Renal cortex interstitium (tissue), 15 donors: ENCODE measurements at places on chromosomes 3 and 15. TPM values are rescaled to one million over a fixed set of nuclear protein-coding genes. Genes with fewer than 3 reads are reported as not detected.

DNA sequence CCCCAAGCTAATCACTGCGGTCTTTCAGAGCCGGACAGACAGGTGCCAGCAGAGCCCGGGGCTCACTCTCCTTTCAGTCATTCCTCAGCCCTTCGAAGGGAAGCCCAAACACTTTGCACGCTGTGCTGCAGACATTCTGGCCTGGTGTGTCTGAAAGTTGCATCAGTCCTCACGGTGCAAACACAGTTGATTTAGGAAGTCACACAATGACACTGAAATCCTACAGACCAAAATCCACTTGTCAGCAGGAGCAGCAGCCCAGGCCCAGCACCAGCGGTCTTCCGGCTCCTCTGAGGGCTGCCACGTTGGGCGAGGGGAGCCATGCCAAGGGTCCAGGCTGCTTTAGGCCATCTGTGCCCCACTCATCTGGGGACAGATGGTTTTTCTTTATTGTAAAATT lies 61.6 kb downstream of the RGMA start:
- no peak for DNase-seq

DNA sequence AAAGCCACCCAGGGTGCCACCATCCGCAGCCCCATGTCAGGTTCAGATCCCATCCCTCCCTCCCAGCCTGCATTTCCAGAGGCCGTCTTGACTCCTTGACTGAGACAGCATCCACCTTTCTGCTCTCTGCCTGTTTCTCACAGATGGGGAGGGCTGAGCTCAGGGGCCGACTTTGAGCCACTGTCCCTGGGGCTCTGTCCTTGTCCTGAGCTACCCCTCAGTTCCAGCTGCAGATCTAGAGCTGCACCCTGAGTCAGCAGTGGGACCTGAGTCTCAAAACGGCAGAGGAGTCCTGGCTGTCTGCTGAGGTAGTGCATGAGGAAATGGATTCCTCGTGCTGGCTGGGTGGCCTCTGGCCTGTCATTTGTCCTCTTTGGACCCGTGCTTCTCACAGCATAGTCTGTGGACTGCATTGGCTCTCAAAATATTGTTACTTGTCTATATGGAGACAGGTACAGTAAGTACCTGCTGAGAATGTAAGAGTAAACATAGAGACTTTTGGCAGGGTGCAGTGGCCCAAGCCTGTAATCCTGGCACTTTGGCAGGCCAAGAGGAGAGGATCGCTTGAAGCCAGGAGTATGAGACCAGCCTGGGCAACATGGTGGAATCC lies 22.3 kb downstream of the RPLP1 start:
- DNase-seq, result no peak

- no peak for DNase-seq
These were observed 24.0 kb downstream of the THSD4 start for GRCh38 chr15:71139241-71139640.

GRCh38 chr15:28986108-28986507 lies 100.3 kb downstream of the APBA2 start:
- no peak for DNase-seq

DNA sequence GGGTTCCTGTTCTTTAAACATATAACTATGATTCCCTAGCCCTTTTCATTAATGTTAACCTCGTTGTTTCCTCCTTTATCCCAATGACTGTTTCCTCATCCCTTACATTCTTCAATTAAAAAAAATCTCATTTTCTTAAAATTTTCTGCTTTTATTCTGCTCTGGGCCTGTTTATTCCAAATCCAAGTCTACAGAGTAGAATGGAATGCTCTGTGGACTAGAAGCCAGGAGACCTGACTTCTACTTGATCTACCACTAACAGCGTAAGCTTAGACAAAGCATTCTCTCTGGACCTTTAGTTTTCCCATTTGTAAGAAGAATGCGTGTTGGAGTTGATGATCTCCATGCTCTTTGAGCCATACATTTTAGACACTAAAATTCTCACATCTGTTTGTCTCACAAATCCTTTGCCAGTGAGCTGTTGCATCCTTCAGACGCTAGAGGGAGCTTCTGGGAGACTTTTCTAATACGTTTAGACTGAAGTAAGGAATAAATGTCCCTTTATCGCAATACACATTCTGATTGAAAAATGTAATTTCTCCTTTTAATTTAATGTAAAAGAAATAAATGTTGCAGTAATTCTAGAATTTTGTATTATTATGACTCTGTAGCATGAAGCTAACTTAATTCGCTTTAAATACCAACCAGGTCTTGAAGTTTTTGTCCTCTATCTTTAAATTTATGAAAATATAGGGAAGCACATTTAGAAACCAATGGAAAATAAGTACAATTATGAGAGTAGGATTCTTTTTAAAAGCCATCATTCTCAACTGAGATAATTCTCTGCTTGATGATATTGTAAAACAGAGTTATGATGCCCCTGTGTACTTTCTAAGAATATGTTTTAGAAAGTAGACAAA lies 21.7 kb upstream of the GMNC start:
- peak; percentile 49 for DNase-seq

DNA sequence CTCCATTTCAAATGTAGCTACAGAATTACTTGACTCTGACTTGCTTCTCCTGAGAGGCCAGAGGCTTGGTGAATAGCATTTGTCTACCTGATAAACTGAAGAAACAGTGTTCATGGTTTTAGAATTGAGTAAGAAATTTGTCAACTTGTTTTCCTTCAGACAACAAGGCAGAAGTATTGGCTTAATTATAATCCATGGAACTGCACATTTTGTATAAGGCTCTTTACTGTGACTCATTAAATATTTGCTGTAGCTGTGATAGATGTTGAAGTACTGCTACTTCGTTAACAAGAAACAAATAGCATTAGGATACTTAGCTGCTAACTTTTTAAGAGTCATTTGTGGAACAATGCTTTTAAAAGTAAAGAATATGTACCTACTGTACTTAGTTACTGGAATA lies 4.6 kb downstream of the UNC13C start:
- no peak for DNase-seq

- no peak for DNase-seq
These were observed 94.3 kb downstream of the TBC1D2B start for GRCh38 chr15:77983091-77983707.

GRCh38 chr3:124168271-124168670 lies 176.3 kb upstream of the ROPN1 start:
- no peak for DNase-seq

GRCh38 chr3:20130106-20130505 lies 55.9 kb downstream of the SGO1 start:
- DNase-seq, result peak; percentile 28

DNA sequence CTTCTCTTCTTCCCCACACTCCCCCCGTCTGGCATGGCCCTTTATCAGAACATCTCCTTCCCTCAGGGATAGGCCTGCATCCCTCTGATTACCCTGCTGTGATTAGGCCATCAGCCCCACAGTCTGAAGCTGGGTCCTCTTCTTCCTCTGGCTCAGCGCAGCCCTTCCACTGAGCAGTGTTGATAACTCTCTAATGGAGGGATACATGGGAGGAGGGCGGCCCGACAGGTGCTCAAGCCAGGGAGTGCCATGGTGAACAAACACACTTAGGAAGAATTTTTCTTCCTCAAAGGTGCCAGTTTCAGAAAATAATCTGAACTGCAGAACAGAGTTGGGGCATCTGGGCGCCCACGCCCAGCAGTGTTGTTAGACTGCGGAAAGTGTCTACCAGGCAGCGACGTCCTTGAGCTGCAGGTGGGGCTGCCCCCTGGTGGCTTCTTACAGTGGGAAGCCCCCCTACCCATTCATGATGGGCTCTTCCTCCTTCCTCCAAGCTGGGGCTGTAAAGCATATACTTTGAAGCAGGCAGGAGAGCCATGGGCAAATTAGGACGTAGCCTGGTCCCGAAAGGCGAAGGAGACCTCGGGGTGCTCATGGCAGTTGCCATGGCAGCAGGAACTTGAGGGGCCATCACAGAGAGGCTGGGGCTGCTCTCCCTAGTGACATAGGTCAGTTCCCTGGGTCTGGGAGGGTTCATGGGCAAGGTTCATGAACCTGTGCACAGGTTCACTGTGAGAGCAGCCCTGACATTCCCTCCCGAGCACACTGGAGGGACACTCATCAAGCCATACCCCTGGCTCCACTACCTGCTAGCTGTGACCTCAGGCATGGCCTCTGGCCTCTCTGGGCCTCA lies 33.2 kb upstream of the NR2C2 start:
- DNase-seq, result no peak

DNA sequence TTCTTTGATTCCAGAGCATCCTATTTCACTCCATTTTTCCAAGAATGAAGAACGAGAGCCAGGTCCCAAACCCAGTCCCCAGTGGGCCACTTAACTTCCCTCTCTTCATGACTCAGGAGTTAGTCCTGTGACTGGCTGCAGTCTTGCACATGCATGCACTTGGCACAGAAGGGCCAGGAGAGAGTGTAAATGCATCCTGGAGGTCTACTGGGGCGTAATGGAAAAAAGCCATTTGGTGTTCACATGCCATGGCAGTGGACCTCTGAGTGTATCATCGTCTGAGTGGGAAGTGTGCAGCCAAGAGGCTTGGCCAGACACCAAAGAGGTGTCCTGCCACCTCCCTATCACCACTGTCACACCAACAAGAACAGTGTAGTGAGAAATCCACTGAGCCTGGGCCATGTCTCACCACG lies 15.1 kb upstream of the RFTN1 start:
- DNase-seq, result no peak

DNA sequence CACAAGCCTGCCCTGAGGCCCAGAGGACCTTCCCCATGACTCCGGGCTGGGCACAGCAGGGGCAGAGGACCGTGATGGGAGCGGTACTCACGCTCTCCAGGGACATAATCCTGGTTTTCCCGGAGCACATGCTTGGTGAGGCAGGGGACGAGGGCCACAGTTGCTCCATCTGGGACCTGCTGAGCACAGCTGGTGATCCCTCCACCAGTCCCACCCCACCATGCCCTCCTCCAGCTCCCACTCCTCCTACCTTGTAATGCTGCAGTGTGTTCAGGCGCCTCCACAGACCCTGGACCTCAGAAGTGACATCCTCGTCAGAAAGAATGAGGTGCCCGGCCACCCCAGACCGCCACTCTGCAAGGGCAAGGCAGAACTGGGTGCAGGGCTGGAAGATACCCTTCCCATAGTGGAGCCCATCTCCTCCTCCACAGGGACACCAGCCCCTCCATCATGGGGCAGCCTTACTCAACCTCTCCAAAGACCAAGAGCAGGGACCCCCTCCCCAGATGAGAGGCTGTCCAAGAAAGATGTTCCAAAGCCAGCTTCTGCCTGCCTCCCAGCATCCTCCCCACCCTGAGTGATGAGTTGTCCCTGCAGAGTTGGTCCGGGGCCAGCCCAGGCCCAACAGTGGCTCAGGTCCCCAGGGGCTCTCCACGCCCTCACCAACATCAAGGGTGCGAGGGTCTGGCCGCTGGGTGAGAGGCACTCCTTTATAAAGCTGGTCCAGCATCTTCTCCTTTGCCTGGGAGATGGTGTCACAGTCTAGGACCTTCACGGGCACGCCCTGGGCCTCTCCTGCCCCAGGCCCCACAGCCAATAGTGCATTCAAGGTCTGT lies 19.5 kb downstream of the PLXNB1 start:
- no peak for DNase-seq

DNA sequence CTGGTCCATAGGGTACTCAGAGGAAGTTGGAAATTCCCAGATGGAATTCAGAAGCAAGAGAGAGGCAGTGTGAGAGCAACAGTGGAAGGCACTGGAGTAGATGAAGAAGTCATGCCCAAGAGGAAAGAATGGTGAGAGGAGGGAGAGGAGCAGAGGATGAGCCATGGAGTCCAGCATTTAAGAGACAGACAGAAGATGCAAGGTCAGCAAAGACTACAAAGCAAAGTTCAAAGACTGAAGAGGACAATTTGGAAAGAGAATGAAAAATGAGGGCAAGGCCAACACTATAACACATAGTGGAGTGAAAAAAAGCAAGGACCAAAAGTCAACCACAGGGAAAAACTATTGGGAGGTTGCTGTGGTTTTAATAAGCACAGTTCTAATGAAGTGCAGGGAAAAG lies 178.7 kb downstream of the SSR3 start:
- no peak for DNase-seq

The SLC22A14 gene
- 0.62 TPM for polyA plus RNA-seq

The UNC13C gene
- polyA plus RNA-seq, result 10.0 TPM

The ATP2B2 gene
- polyA plus RNA-seq, result 0.47 TPM

The RBMS3 gene
- polyA plus RNA-seq, result 13.6 TPM

The GALNT15 gene
- 2.7 TPM for polyA plus RNA-seq
